ENCODE measurements at places on chromosomes 5 and 9.

DNA sequence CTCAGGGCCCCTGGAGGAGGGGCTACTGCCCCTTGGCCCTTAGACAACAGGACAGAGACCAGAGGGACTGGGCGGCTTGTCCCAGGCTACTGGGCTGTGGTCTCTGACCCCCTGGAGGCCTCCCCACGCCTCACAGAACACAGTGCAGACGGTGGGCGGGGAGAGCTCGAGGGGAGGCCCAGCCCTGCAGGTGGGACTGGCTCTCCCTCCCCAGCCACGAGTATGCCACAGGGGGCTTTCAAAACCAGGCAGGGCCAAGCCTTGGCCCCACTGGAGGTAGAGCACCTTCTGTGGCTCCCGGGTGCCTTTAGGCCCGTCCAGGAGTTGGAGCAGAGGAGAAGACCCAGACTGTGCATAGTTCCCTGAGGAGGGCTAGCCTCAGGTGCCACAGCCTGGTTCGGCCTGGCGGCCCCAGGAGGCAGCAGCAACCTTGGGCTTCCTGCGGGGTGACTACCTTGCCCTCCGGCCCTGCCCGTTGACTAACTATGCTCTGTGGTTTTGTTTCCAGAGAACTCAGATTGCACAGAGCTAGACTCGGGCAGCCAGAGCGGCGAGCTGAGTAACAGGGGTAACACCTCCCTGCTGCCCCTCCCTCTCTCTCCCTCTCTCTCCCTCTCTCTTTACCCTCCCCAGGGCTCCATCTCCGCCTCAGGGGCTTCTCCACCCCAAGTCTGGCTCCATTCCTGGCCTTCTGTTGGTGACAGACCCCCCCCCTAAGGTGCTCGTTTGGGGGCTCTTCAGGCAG is 15.5 kb downstream of the CARD19 start:
- DNase-seq: no peak

DNA sequence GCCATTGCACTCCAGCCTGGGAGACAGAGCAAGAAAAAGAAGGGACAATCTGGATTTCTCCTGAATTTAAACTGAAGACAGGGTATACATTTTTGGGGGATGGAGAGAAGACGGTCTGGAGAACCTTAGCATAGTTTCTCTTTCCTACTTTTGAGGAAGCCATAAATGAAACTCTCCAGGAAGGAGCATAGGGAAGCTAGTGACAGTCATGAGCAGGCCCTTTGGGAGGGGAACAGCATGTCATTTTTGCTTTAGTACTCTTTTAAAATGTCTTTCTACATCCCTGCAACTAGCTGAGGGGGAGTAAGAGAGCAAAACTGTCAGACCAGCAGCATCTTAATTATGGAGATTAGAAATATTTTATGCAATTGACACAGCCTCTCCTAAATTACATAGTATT is 8.2 kb upstream of the SLC44A1 start:
- no peak for DNase-seq

DNA sequence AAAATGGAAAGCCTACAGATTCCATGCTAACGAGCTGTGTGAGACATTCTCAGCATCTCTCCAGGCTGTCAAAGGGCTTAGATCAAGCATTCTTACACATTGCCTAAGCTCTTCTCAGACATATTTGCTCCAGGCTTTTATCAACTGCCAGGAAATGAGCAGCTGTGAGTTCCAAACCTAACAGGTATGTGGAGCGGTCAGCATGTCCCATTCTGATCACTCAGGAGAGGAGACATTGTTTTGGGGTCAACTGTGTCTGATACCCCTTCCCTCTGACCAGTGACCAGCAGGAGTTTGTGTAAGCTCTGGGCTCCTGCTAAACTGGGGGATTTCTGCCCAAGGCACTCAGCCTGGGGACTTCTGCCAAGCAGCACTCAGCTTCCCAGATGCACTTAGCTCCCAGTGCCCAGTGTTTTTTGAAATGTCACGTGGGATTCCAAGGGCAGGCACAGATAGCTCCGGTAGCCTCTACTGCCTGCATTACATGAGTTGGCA is 229.1 kb downstream of the SEC61B start:
- DNase-seq: no peak

- DNase-seq: no peak
Measured at GRCh38 chr5:53338971-53339370, 141.5 kb upstream of the FST start.

GRCh38 chr9:18379073-18379811 is 94.7 kb upstream of the ADAMTSL1 start:
- DNase-seq: no peak

DNA sequence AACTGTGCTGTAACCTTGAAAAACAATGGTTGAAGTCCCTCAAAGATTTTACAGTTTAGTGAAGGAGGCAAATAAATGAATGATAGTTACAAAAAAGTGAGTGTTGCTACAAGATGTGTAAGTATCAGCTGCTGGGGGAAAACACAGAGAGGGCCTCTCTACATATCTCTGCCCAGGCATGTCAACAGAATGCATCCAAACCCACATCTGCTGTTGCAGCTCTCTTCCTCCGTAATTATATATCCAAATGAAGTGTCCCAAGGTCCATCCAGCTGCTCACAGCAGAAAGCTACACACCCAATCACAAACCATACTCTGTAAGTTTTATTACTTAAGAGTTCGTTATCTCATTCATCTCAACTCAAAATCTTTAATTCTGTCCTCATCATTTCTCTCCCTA is 584.6 kb downstream of the ANXA1 start:
- no peak for DNase-seq

GRCh38 chr9:129070696-129071525 is 10.0 kb upstream of the DOLPP1 start:
- no peak for DNase-seq

DNA sequence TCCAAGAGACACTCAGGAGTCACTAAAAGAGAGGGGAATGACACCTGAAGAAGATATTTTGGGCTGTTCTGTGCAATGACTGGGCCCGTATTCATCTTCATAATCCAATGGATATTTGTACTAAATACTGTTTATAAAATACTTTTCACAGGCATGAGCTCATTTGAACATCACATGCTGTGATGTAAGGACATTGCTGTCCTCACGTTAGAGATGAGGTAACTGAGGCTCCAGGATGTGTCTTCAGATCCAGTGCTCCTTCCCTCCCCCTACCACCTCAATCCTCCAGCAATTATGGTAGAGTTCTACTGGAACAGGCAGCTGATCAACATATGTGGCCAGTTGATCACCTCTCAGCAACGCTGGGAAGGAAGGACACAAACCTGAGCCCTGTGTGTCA is 139.4 kb upstream of the OSMR start:
- DNase-seq: no peak

DNA sequence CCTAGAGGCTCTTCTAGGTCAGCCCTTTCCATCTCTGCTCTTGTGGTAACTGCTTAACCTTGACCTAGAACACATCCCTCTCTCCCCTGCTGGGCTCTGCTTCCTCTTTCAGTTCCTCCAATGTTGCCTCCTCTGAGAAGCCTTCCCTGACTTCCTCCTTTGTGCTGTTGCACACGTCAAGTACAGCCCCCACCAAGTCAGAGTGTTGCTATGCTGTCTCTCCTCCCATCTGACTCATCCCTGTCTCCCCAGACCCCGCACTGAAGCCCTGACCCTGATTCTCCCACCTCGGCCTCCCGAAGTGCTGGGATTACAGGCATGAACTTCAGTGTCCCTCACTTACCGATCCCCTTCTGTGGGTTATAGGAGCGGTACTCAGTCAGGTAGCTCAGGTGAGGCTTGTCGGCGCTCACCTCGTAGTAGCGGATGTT is 10.4 kb upstream of the TRIM14 start:
- DNase-seq: peak; percentile 91

GRCh38 chr9:16871336-16872151 is 1.1 kb upstream of the BNC2 start:
- peak; percentile 73 for DNase-seq

GRCh38 chr5:179278119-179278518 is 67.1 kb downstream of the ADAMTS2 start:
- DNase-seq: no peak

Data from HL-60 (cell line).